M059J (cell line): ENCODE measurements at places on chromosomes 1 and 21. TPM values are rescaled to one million over a fixed set of nuclear protein-coding genes. Genes with fewer than 3 reads are reported as not detected.

Gene PGLYRP4
- not detected in 2 replicates for total RNA-seq

Gene RNU1-2
- not detected in 2 replicates for total RNA-seq

Gene OR2T29
- not detected in 2 replicates for total RNA-seq

Gene KIAA1614
- 1.9 and 2.8 TPM in 2 replicates for total RNA-seq

Gene NGF
- total RNA-seq = 7.6 and 9.7 TPM in 2 replicates

Gene ZBTB7B
- 20.7 and 37.5 TPM in 2 replicates for total RNA-seq

Gene SPATA17
- 0.22 and 0.37 TPM in 2 replicates for total RNA-seq

Gene KANK4
- 21.4 and 27.2 TPM in 2 replicates for total RNA-seq

Gene PKP1
- total RNA-seq = 0.15 TPM in 1 of 2 replicates, not detected in the other

Gene C4BPA
- 0.10 TPM in 1 of 2 replicates, not detected in the other for total RNA-seq

Gene GJA8
- total RNA-seq = not detected in 2 replicates

Gene TRABD2B
- total RNA-seq = not detected in 2 replicates

Gene VSIG8
- not detected in 2 replicates for total RNA-seq

Gene ADPRS
- total RNA-seq = 53.0 and 60.6 TPM in 2 replicates

Gene TFF2
- total RNA-seq = 0.30 TPM in 1 of 2 replicates, not detected in the other

Gene CFAP141
- not detected in 2 replicates for total RNA-seq

Gene NFASC
- 17.6 and 24.1 TPM in 2 replicates for total RNA-seq

Gene TDRD10
- total RNA-seq = not detected in 2 replicates

Gene KRTAP11-1
- total RNA-seq = not detected in 2 replicates

Gene ZNF593OS
- not detected in 2 replicates for total RNA-seq

Gene CELA3B
- not detected in 2 replicates for total RNA-seq

Gene TINAGL1
- total RNA-seq = 15.3 and 26.1 TPM in 2 replicates

Gene CHODL
- total RNA-seq = 0.76 TPM in 1 of 2 replicates, not detected in the other

Gene FALEC
- not detected in 2 replicates for total RNA-seq

Gene ARHGEF10L
- 4.4 and 6.8 TPM in 2 replicates for total RNA-seq

Gene POMGNT1
- 59.1 and 90.4 TPM in 2 replicates for total RNA-seq
